SHP77 treated with DMSO at 0.1 percent for 48 hours (cell line): ENCODE measurements at places on chromosomes 1 and 21.

- no peak for DNase-seq
Measured at GRCh38 chr1:61566177-61566576, 158.8 kb downstream of the TM2D1 start.

DNA sequence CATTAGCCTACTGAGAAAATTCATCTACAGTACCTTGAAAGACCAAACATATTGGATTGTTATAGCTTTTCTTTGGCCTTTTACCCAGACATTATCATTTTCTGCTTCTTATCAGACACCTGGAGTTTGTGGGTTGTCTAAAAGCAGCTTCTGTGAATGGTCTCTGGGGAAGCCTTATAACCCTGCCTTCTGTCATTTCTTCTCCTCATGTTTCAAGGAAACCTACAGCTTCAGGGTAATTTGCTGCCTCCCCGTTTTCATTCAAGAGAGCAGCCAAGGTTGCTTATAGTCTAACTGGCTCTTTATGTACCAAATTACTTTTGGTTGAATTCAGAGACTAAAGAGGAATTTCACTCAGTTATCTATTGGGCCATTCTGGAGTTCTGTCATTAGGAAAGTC, 288.3 kb upstream of the SGIP1 start:
- DNase-seq: no peak

- no peak for DNase-seq
Measured at GRCh38 chr1:35860696-35861095, 22.3 kb upstream of the AGO1 start.

- DNase-seq: no peak
Measured at GRCh38 chr1:97986041-97987005, 65.5 kb upstream of the DPYD start.

GRCh38 chr1:160465123-160465522, 57.9 kb downstream of the SLAMF6 start:
- DNase-seq: no peak

DNA sequence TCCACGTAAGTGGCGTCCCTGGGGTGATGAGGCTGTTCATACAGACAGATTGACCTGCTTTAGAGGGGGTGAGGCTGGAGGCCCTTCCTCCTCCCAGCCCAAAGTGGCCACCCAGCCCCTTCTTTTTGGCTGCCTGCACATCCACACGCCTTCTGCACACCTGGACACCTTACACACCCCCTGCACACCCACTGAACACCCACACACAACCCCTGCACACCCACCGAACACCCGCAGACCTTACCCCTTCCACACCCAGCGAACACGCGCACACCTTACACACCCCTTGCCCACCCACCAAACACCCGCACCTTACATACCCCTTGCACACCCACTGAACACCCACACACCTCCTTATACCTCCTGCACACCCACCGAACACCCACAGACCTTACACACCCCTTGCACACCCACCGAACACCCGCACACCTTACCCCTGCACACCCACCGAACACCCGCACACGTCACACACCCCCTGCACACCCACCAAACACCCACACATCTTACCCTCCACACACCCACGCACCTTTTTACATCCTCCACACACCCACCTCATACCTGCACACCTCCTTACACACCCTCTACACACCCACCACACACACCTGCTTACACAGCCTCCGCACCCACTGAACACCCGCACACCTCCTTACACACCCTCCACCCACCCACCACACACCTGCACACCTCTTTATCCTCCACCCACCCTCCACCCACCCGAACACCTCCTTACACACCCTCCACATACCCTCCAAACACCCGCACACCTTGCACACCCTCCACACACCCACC, 37.7 kb downstream of the COQ8A start:
- no peak for DNase-seq

- DNase-seq: no peak
Measured at GRCh38 chr1:63321066-63321784, 1.1 kb upstream of the FOXD3 start.

GRCh38 chr1:107526524-107527198, 385.8 kb downstream of the NTNG1 start:
- peak; percentile 28 for DNase-seq

DNA sequence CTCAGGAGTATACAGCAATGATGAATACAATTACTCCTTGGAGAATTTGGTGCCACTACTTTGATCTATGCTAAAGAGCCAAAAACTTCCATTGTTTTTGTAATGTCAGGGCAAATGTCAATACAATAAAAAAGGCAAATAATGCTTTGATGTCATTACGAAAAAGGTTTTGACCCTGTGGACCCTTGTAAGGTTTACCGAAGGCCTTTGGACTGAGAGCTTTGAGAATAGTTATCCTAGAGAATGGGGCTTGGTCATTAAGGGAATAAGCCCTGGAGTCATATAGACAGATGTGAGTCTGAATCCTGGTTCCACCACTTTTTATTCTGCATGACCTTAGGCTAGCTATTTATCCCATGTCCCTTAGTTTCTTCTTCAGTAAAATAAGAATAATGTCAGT, 27.5 kb downstream of the CEP170 start:
- no peak for DNase-seq

GRCh38 chr21:34919406-34919805, 129.7 kb downstream of the RUNX1 start:
- DNase-seq: no peak

GRCh38 chr1:230548357-230548756, 93.9 kb upstream of the COG2 start:
- DNase-seq: peak; percentile 62

- no peak for DNase-seq
Measured at GRCh38 chr1:228452194-228453021, 34.8 kb upstream of the RNF187 start.

GRCh38 chr1:231836227-231836893, 209.8 kb downstream of the DISC1 start:
- DNase-seq: no peak

DNA sequence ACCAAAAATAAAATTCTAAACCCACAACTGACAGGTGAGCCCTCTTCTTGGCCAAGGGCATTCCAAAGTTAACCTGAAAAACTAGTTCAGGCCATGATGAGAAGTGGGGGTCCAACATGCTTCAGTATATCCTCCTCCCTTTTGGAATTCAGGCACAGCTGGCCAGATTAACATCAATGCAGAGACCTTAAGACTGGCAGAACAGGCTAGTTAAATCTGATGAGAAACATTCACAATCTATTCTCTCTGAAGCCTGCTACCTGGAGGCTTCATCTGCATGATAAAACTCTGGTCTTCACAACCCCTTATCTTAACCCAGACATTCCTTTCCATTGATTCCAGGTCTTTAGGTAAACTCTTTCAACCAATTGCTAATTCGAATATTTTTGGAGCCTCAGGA, 26.7 kb upstream of the ZBTB8B start:
- no peak for DNase-seq

- DNase-seq: no peak
Measured at GRCh38 chr1:201002510-201002909, 21.0 kb downstream of the KIF21B start.

GRCh38 chr1:151135433-151136385, 10.7 kb downstream of the SEMA6C start:
- DNase-seq: no peak

GRCh38 chr1:26771643-26772321, 16.0 kb upstream of the PIGV start:
- DNase-seq: no peak

DNA sequence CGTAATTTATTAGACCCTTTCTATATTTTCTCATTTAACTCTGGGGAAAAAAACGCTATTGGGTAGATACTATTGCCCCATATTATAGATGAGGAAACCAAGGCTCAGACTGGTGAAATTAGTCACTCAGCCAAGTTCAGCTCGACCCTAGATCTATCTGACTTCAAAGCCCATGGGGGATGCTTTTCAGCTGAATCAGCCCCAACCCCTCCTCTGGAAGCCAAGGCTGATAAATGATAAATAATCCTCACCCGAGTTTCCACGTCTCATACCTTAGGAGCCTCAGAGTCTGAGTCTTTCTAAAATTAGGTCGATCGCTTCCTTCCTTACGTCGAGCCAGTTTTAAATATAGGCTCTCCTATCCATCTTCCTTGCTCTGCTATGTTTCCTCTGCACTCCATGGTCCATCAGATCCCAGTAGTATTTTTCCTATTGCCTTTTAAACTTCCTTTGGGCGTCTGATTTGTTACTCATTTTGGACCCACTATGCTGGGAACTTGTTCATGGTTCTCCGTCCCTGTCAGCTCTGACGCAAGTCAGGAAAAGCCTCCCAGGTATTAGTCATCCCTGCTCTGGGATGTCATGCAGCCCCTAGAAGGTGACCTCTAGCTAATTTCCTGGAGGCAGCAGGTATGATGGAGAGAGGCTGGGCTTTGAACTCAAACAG, 122.8 kb downstream of the PLPP3 start:
- no peak for DNase-seq
